ENCODE measurements at places on chromosomes 1 and 21.

DNA sequence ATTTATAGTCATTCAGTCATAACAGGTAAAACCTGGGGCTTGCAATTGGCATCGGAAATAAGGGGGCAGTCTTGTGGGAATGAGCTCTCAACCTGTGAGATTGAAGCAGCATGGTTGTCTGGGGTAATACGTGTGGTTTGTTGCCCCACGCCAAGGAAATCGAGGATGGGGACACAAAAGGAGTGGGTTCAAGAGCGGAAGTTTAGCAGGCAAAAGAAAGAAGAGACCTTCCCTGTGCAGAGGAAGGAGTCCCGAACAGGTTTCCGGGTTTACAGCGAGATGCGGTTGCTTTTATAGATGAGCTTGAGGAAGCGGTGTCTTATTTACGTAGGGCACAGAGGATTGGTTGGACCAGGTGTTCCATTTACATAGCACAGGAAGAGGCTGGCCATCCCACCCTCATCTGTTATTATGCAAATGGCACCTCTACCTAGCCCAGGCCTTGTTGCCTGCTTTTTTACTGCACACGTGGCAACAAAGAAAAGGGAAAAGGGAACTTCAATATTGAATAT, 37.3 kb downstream of the IFNAR1 start:
- no peak for DNase-seq

DNA sequence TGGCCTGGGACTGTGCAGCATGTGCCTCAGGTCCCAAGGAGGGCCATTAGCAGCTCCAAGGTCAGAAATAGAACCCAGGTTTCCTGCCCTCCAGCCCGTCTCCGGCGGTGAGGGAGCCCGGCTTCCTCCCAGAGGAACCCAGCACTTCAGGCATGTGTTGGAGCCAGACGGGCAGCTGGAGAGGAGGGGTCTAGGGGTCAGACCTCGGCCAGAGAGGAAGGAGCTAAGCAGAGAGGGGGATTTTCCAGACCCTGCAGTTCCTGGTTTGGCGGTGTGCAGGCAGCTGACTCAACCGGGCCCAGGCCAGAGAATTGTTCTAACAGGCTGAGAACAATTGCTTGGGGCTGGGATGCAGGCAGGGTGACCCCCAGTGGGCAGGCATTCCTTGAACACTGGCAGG, 37.1 kb downstream of the HSPG2 start:
- DNase-seq: no peak

- DNase-seq: no peak
Measured at GRCh38 chr1:210726621-210727020, 397.9 kb downstream of the HHAT start.

GRCh38 chr1:36400514-36400824, 2.8 kb upstream of the LSM10 start:
- DNase-seq: no peak

- DNase-seq: no peak
Measured at GRCh38 chr1:93824834-93825233, 54.2 kb downstream of the DNTTIP2 start.

DNA sequence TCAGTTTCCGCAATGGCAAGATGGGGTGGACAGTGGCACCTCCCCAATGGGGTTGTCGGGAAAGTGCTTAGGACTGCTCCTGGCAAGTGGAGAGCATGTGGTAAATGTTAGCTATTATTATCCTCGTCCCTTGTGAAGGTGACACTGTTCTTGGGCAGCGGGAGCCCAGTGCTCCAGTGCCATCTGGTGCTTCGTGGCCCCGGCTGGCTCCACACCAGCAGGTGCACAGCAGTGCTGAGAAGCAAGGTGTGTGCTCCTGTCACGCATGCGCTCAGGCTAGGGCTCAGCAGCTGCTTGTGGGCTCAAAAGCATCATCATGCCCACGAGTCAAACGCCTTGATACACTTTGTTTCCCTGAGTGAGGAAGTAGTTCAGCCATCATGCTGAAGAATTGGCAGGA, 24.9 kb upstream of the KCNC4 start:
- DNase-seq: no peak

DNA sequence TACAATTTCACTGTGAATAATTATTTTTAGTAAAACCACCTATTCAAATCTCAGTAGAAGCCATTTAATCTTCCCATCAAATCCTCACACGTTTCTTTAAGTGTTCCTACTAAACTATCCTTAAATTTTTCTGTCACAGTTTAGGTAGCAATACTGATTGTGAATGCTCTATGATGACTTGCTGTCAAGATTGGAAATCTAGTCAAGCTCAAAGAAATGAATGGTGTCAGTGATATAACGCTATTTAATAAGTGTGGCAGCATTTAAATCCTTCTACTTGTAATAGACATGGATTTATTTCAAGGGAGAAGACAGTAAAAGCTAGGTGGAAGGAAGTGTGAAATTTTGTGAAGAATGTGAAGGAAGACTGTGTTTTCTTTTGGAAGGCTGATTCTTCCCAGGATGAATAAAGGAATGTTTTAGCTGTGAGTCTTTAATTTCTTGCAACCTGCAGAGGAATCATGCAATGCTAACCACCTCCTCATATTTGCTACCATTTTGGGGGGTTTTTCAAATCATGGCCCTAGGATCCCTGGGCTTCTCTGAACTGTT, 936.7 kb upstream of the NEGR1 start:
- DNase-seq: no peak

- DNase-seq: no peak
Measured at GRCh38 chr1:155105604-155106011, 22.1 kb upstream of the EFNA1 start.

DNA sequence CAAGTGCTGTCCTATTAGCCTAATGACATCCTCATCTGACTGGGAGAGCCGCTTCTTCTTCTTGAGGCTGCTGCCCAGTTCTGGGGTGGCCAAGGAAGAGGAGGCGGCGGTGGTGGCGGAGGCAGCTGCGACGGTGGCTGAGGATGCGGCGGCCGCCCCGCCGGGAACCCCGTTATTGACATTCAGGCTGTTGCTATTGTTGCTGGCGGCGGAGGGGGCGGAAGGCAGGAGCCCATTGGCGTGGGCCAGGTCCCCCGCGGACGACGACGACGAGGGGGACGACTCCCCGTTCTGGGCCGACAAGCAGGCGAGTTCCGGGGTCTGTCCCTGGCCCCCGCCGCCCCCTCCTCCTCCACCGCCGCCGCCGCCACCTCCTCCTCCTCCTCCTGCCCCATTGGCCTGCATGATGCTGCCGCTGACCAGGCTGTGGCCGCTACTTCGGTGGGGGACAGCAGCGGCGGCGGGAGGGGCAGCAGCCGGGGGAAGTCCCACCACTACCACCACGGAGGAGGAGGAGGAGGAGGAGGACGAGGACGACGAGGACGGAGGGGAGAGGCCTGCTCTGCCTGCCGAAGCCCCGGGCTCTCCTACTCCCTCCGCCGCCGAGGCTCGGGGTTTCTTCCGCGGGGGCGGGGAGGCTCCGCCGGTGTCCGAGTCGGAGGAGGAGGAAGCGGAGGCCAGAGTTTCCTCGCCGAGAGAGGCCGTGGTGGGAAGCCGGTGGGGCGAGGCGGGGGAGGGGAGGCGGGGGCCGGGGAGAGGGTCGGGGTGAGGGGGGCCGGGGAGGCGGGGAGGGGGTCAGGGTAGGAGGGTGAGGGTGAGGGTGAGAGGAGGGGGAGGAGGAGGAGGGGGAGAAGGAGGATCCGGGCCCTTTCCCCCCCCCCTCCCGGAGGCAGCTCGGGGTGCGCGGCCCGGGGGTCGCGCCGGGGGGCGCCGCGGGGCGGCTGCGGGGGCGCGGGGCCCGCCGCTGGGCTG, 610 bp downstream of the WDR26 start:
- DNase-seq: no peak

DNA sequence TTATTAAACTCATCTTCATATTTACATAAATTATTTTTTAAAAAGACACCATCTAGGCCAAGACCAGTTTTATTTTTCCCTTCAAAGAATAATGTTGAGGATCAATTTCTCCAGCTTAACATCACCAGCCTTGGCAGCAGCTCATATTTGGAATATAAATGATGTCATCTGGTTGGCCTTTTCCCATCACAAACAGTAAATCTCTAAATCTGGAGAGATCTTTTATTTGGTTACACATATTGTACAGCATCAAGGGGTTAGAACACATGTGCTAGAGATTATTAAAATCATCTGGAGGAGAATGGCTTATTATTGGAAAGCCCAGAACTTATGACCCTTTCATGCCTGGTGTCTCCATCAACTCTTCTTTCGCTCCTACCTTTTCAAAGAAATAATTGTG, 508.8 kb downstream of the PLPP3 start:
- peak; percentile 75 for DNase-seq

DNA sequence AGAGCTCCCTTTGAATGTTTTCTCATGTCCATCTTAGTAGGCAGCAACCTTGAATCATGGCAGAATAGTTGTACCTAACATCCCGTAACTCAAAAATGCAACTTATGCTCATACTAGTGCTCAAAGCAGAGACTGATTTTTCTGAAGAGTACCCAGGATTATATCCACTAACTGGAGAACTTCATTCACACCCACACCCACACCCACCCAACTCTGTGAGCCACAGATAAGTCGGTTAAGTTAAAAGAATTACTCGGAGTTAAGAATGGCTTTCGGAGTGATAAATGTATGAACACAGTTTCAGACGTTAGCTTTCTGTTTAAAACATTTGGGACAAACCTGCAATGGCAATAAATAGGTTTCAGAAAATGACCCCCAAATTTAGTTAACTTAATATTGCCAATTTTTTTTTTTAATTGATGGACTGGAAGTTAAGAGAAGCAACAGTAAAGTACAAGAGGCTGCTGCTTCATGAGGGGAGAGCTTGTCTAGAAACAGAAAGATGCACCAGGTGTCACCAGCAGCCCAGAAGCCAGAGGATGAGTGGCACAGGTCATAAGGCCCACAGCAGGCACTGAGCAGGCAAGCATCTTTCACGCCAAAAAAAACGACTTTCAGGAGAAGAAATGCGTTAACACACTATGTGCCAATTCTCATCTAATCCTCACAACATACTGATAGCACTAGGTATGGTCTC, 48.4 kb upstream of the C1orf198 start:
- DNase-seq: no peak

- DNase-seq: no peak
Measured at GRCh38 chr21:18548249-18548648, 144.7 kb upstream of the TMPRSS15 start.

DNA sequence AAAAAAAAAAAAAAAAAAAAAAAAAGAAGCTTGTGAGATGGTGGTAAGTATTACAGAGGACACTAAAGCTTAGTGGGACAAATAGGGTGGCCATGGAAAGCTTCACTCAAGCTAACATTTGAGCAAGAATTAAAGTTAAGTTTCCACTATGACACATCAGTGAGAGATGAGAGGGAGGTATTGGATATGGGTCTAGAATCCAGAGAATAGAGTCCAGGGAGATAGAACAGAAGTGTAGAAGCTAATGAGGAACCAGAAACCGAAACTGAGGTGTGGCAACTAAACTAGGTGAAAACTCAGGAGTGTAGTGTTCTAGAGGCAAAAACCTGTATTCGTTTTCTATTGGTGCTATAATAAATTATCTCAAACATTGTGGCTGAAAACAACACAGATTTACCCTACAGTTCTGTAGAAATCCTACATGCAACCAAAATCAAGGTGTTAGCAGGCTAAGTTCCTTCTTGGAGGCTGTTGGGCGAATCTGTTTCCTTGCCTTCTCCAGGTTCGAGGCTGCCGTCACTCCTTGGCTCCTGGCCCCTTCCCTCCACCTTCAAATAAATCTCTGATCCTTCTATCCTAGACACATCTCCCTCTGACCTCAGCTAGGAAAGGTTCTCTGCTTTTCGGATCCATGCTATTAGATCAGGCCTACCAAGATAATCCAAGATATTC, 36.2 kb downstream of the PTP4A2 start:
- DNase-seq: no peak

DNA sequence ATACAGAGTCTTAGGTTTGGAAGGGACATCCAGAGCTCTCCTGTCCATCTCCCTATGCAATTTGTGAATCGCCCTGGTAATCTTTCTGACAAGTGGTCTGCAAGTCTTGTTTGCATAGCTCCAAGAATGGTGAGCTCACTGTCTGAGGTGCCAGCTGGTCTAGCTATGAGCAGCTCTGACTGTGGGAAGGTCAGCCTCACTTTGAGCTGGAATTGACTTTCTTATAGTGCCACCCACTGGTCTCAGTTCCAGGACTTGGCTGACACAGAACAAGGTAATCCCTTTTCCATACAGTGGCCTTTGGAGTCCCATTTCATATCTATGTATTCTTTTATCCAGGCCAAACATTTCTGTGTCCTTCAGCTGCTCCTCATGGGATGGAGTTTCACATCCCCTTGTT, 95.6 kb upstream of the C8B start:
- no peak for DNase-seq

GRCh38 chr1:223189903-223190724, 47.1 kb upstream of the TLR5 start:
- no peak for DNase-seq

DNA sequence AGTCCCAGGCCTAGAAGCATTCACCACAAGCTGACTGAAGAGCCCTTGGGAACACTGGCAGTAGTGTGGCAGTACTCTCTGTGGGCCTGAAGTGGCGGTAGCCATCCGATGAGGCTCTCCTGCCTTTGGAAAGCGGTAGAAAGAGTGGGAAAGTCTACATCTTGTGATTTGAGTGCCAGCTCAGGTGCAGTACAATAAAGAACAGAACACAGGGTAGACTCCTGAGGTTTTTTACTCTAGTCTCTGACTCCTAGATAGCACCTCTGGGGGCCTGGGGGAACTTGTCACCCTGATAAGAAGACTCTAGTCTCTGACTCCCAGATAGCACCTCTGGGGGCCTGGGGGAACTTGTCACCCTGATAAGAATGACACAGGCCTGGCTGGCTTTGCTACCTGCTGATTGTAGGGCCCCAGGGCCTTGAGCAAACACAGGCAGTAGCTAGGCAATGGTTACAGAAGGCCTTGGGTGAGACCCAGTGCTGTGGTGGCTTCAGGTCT, 18.0 kb upstream of the IL20 start:
- DNase-seq: no peak

- DNase-seq: no peak
Measured at GRCh38 chr1:168340781-168341482, 60.3 kb downstream of the TBX19 start.

- no peak for DNase-seq
Measured at GRCh38 chr1:241181971-241182370, 175.0 kb downstream of the RGS7 start.

- DNase-seq: no peak
Measured at GRCh38 chr1:57423656-57424211, at the start of gene DAB1. Gene DAB1 (minus strand): TSS chr1:57424060. CDS start chr1:57291030, 133,030 bp downstream.

- DNase-seq: no peak
Measured at GRCh38 chr1:29975036-29975694, 738.8 kb downstream of the PTPRU start.

Measured in NCI-H446 treated with DMSO at 0.1 percent for 48 hours (cell line).